ENCODE measurements at places on chromosomes 1 and 21.

DNA sequence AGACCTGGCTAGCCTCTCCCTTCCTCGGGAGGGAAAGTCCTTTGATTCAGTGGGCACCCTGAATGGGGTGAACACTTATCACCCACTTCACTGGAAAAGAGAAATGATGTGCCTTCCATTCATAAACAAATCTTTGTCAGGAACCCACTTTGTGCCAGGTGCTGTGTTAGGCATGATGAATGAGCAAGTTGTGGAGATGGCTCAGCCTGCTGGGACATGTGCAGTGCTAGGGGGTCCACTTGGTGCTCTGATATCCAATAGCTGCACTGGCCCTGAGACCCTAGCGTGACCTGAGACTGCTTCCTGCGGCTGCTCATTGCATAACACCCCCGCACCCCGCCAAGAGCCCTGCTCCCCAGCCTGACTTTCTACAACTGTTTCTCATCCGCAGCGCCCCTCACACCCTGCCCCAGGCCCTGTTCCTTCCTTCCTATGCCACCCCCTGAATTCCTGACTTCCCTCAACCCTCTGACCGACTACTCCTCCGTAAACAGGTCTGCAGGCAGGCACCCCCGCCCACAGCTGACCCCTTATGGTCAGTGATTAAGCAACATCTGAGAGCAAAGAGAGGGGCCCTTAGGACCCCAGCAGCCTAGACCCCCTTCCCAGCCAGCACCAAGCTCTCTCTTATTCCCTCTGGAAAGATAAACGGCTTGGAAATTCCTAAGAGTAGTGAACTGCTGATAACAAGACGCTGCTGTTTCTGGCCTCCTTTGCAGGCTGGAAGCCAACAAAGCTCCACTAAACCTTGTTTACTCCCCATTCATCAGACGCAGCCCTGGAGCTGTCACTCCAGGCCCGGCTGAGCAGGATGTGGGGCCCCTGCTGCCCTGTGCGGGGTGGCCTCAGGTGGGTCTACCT is 12.9 kb downstream of the CSRP1 start:
- DNase-seq = no peak

DNA sequence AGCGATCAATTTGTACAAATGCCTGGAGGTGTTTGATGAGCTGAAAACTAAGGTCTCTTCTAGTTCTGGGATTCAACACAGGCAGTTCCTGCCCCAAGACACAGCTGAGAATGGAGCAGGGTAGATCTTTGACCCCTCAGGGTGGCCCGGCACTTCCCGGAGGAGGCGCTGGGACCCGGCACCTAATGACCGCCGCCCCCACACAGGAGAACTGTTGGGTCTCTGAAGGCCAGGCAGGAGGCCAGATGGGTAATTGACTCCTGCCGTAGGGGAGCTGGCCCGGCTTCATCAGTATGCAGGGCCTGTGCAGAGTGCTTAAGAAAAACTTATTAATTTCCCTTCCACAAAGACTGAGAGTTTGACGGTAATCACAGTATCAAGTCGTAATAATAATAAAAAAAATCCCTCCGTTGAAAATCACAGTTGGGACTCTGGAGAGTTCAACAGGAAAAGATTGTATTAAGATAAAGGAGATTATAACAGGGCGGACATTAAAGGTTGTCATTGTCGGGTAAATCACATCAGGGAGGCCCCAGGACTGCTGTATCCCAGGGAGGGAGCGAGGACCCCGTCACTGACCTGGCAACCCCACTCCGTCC is 51.7 kb downstream of the UBIAD1 start:
- no peak for DNase-seq

GRCh38 chr1:246113555-246114095 is 393.5 kb downstream of the SMYD3 start:
- DNase-seq = peak; percentile 27

GRCh38 chr1:8941906-8942305 is 3.8 kb upstream of the CA6 start:
- no peak for DNase-seq

DNA sequence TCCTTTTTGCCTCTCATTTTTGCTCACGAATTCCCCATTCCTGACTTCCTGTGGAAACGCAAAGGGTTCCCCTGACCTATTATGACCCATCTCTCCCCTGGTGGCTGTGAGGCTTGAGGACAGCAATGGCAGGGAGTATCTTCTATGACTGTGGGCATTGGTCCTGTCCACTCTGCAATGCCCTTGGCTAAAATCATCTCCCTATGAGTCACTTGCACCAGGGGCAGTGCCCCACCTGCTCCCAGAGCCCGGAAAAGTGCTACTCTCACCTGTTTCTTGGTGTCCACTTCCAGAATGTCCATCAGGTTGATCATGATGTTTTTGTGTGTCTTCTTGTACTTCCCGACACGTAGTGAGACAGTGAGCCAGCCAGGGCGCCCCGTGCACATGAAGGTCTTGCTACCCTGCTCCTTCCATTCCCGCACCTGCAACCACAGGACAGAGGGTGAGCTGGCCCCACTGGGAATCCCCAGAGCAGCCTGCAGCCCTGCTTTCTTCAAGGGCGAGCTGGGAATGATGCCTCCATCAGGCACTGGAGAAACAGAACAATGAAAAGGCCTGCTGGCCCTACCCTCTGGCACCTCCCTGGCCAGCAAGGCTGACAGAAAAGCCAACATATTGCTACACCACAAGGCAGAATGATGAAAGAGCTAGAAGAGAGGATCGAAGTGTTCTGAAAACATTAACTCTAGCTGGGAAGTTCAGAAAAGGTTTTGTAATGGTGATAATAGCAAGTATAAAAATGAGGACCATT is 3.5 kb downstream of the DHCR24 start:
- no peak for DNase-seq

DNA sequence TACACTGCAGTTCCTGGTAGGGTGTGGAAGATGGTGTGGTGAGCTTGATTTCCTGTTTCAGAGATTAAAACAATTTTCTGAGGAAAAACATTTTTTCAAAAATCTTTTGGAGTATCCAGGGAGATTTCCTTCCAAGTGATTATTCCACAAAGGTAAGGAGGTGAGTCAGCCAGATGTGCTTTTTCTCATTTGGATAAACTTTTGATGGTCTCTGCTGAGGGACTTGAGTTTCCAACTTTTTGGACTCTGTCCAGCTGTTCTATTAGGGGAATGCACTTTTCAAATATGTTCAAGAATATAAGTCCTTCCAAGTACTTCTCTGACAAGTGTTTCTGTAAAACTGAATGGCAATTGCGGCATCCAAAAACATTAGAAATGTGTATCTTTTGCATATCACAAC is 628.8 kb upstream of the ADAMTS5 start:
- DNase-seq = no peak

GRCh38 chr1:203655671-203656070 is 29.0 kb downstream of the ATP2B4 start:
- DNase-seq = no peak

- DNase-seq = no peak
Observed at GRCh38 chr1:244968471-244968871, 104.1 kb upstream of the HNRNPU start.

GRCh38 chr1:187096689-187097088 is 267.9 kb downstream of the PLA2G4A start:
- DNase-seq = no peak

DNA sequence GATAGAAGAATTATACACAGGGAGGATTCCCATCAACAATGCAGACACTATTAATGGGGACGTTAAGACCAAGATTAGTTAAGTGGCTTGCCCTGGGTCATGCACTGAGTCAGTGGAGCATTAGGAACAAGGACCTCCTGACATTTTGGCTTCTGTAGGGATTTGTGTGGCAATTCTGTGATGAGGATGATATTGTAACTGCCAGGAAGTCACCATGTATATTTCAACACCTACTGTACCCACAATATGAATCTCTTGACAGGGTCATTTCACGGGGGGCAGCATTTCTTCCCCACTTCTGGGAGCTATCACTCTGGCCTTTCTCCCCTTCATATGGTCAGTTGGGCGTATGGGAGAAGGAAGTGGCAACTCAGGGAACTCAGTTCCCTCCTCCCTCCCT is 134.9 kb downstream of the RUNX1 start:
- DNase-seq = no peak

DNA sequence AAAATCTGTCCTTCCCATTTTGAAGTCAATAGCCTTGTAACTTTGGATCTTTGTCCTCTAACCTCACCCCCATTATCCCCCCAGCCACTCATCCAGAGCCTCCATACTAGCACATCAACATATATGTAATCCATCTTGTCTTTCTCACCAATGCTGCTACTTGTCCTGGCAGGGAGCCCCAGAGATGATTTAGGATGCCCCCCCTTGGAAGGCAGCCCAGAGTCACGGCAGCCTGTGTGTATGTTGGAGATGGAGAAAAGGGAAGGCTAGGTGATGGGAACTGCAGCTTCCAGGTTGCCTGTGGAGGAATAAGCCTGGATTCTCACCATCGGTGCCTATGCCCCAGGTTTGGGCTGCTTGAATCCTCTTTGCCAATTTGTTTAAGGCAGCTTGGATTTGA is 51.7 kb upstream of the SCMH1 start:
- no peak for DNase-seq

DNA sequence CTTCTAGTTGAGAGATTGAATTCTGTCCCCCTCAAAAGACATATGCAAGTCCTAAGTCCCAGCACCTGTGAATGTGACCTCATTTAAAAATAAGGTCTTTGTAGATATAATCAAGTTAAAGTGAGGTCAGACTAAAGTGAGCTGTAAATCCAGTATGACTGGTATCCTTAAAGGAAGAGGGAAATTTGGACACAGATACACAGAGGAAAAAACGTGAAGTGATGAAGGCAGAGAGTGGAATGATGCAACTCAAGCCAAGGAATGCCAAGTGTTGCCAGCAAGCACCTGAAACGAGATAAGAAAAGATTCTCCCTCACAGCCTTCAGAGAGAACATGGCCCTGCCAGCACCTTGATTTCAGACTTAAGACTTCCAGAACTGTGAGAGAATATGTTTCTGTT is 444.7 kb upstream of the VAMP3 start:
- no peak for DNase-seq

DNA sequence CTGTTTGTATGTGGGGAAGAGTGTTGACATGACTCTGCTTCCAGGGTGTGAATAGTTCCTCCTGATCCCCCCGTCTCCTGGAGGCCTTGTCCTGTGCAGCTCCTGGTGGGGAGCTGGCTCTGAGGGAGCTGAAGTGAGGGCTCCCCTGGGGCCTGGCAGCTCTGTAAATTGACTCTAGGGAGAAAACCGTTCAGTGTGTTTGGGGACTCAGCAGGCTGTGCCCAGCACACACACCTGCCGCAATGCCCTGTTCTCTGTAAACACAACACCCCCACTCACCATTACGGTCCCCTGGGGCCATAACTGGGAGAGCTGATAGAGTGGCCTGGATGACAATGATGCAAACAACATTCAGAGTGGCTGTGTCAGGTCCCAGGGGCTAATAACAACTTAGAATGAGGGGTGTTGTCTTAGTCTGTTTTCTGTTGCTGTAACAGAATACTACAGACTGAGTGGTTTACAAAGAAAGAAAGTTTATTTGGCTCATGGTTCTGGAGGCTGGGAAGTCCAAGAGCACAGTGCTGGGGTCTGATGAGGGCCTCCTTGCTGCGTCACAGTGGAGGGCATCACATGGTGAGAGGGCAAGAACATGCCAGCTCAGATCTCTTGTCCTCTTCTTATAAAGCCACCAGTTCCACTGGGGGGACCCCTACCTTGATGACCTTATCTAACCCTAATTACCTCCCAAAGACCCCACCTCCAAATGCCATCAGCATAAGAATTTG is 15.3 kb downstream of the ADORA1 start:
- peak; percentile 61 for DNase-seq

DNA sequence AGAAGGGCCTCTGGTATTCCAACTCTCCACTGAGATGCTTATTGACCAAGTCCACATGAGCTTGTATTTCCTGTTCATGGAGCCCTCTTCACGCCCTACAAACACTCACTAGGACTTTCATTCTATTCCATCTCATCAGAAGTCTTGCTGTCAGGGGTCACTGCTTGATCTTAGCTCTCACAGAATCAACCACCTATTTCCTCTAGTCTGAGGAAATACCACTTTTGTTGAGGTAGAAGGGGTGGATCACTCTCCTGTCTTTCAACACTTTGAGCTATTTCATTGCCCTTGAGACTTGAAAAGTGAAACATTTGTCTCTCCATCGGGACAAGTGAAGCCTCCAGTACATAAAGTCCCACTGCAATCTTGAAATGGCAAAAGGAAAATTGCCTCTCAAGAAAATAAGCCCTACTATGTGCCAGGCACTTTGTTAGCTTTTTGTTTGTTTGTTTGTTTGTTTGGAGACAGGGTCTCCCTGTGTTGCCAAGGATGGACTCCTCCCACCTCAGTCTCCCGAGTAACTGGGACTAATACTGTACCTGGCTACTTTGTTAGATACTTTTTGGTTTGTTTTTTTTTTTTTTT is 19.8 kb upstream of the FAM110D start:
- no peak for DNase-seq

- no peak for DNase-seq
Observed at GRCh38 chr21:16424331-16424751, 694.6 kb downstream of the USP25 start.

GRCh38 chr21:38683222-38683621 is 122.5 kb upstream of the ETS2 start:
- no peak for DNase-seq

- peak; percentile 22 for DNase-seq
Observed at GRCh38 chr21:41419921-41420862, 5.8 kb upstream of the MX1 start.
